ENCODE measurements at places on chromosomes 12 and 14.

GRCh38 chr12:77610446-77610845 is 220.2 kb upstream of the NAV3 start:
- DNase-seq: no peak

DNA sequence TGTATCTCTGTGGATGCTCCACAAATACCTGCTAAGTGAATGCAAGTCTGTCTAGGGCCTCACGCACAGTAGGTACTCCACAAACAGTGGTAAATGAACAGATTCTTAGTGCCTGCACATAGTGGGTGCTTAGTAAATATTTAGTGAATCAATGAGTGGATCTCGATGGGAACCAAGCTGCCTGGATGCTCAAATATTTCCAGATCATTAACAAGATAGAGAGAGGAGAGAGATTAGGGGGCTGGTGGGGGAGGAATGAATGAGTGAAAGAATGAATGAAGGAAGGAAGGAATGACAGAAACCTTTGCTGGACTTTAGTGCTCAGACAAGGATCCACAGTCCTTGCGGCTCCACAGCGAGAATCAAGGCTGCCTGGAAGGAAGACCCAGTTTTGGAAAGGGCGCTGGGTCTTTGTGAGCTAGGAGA is 118.2 kb downstream of the SCARB1 start:
- DNase-seq: no peak

- no peak for DNase-seq
Observed at GRCh38 chr12:57004651-57005050, 1.7 kb downstream of the ZBTB39 start.

- DNase-seq: no peak
Observed at GRCh38 chr12:1443421-1444141, 150.8 kb downstream of the FBXL14 start.

GRCh38 chr12:102865821-102866615 is 51.0 kb downstream of the PAH start:
- no peak for DNase-seq

Data from stimulated activated CD4-positive, alpha-beta T cell treated with anti-CD3 and anti-CD28 coated beads, TNF-alpha, amount 100 ng/mL, for 4 hours (primary cell).